ENCODE measurements at places on chromosomes 2 and 18.
A peak's percentile ranks its signal among the peaks of the same experiment; 100 is the strongest.

DNA sequence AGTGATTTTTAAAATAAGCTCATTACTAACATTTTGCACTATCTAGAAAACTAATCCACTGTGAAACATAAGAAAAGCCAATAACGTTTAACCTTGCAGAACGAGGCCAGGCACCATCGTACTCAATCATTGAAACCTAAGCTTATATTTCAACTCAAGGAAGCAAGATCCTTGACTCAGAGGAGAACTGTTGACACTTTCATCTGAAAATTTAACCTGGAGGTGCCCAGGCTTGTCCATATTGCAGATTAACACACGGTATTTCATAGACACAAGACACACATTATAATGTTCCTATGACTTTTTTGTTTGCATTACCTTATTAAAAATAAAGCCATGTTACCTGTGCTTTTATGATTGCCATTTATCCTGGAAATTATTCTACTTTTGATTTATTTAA, 89.6 kb downstream of the ZNF385B start:
- no peak for DNase-seq

GRCh38 chr2:236001166-236001828, 166.9 kb downstream of the GBX2 start:
- DNase-seq: no peak

DNA sequence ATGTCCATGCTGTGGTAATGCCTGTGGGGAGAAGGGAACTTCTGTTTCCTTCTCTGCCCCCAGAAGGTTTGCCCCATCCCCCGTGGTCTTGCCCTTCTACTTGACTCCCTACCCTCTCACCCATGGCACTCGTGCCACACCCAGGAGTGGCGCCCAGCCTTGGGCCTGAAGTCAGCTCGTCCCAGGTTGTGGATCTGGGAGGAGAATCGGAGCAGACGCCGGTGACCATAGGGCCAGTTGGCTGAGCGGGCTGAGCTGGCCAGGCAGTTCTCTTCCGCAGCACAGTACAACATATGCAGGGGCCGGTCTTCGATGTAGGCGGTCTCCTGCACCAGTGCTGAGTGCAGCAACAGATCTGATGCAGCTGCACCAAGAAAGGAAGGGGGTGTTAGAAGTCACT, 4.7 kb downstream of the HTRA2 start:
- no peak for DNase-seq

DNA sequence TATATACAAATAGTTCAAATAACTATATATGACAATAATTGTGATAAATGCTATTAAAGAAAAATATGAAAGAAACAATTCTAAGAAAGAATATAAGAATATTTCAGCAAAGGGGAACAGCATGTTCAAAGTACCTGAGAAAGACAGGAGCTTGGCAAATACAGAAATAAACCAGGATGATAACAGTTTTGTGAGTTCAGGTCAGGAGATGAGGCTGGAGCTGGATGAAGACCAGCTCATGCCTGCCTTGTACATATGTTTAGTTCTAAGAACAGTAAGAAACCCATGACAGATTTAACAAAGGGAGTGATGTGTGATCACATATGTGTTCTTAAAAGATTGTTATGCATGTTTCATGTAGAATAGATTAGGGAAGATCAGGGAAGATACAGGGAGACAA, 98.2 kb downstream of the R3HDM1 start:
- no peak for DNase-seq

DNA sequence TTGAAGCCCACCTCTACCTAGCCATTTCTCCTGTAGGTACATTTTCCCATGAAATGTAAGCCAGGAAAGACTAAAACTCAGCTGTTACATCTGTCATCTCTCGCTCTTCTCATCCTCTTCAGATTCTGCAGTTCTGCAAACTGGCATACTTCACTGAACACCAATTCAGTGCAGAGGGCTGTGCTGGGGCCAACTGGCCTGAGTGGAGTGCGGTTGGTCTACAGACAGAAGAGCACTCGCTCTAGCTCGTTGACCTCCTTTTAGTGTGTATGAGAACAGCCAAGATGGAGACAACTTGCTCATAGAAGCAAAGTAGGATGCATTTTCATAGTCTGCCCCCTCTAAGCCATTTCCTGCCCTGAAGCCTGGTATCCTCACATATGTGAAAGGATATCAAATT, 862.6 kb downstream of the BCL11A start:
- DNase-seq: no peak

GRCh38 chr18:9081940-9082339, 20.6 kb upstream of the NDUFV2 start:
- DNase-seq: no peak

GRCh38 chr2:10137053-10137843, 14.7 kb downstream of the RRM2 start:
- DNase-seq: peak; percentile 15

- DNase-seq: peak; percentile 55
These were observed 47.1 kb upstream of the REL start for GRCh38 chr2:60834270-60834717.

DNA sequence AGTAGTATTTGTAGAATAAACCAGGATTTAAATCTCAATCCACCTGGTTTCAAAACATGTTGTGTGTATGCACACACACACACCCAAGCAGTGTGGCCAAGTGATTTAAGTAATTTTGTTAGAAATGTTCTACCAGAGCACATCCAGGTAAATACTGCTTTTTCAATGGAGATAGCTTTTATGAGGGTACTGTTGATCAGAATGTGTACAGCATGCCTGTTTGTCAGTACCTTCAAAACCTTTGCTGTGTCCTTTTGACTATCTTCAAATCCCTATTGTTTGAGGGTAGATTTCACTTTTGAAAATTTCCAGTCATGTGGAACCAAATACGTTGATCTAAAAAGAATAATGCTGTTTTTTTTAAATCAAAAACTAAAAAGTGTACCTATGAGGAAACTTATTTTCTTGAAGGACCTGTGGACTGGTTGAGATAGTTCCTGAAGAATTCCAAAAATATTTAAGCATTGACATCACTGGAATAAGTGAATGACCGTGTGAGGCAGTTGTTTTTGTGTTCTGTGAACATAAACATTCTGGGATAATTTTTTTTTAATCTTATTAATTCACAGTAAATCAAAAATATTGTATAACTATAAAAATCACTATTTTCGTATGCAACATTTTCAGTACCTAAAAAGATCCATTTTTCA, 70.9 kb downstream of the PTRHD1 start:
- no peak for DNase-seq

DNA sequence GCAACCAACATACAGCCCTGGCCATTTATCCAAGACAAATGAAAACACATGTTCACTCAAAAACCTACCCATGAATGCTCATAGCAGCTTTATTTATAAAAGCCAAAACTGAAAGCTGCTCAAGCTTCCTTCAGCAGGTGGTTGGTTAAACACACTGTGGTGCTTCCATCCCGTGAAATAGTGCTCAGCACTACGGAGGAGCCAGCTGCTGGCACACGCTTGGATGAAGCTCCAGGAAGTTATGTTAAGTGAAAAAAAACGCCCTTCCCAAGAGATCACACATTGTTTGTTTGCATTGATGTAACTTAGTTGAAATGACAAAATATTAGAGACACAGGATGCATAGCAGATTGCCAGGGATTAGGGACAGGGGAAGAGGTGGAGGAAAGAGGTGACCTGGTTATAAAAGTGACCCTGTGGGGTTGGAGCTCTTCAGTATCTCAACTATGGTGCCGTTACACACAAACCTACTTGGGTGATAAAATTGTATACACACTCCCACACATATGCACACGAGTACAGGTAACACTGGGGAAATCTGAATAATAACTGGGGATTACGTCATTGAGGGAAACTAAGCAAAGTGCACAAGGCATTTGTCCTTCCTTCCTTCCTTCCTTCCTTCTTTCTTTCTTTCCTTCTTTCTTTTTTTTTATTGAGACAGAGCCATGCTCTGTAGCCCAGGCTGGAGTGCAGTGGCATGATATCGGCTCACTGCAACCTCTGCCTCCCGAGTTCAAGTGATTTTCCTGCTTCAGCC, 6.2 kb upstream of the ALPG start:
- DNase-seq: no peak

GRCh38 chr18:76484749-76485387, 10.2 kb downstream of the ZNF516 start:
- peak; percentile 47 for DNase-seq

GRCh38 chr2:129929321-129930290, 49.9 kb upstream of the RAB6C start:
- DNase-seq: no peak

DNA sequence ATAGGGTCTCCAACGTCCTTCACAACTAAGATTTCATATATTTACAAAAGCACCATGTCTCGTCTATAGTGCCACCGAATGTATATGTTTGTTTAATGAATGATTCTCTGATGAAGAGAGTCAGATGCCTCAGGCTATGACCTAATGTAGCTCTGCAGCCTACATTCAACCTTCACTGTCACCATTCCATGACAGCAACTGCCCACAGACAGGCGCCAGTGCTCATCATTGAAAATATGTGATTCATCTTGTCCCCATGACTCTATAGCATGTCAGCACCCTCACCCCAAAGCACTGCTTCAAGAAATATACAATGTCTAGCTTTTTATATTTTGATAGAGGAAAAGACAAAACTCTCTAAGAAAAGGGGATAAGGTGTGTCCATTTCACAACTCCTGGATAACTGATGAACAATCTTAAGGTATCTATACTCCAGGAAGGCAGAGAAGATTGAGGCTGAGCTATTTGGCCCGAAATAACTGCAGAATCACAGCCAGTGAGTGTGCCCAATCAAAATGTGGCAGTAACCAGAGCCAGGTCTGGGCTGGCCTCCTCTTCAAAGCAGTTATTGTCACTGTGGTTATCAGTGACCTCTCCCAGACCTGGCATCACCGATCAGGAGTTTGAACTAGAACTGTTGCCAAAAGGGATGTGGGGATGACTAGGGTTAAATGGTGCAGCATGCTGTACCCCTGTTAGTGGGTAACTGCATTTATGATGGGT, 246.6 kb downstream of the SETBP1 start:
- DNase-seq: no peak

- DNase-seq: no peak
These were observed 87.8 kb downstream of the KCTD18 start for GRCh38 chr2:200422071-200422470.

- no peak for DNase-seq
These were observed 85.1 kb upstream of the TTC39C start for GRCh38 chr18:23929362-23929930.

DNA sequence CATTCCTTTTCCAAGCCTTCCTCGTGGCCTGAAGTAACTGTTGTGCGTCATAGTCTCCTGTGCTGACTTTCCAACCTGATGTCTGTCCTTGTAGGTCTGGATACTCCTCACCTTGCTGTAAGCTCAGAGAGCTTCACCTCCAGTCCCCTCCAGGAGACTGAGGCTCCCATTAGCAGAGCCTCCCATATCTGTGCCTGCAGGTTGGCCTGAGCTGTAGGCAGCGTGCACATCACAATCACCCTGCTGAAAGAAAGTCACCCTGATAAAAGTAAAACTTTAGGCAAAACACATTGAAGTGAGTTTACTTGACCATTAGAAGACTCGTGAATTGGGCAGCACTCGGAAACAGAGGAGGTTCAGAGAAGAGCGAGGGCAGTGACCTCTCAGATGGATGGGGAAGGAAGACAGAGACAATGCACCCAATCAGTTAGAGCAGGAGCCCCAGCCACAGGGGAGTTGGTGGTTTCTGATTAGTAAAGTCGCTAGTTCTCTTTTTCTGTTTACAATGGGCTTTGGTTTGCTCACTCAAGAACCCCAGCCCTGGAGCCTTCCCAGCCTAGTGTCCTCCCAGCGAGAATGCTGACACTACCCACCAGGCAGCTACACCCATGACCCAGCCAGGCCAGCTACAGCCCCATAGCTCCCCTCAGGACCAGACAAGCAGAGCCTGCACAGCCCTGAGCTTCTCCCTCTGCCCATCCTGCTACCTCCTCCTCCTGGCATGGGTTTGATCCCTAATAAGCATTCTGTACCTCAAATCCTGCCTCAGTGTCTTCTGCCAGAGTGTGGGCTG, 12.1 kb upstream of the TPO start:
- DNase-seq: no peak

DNA sequence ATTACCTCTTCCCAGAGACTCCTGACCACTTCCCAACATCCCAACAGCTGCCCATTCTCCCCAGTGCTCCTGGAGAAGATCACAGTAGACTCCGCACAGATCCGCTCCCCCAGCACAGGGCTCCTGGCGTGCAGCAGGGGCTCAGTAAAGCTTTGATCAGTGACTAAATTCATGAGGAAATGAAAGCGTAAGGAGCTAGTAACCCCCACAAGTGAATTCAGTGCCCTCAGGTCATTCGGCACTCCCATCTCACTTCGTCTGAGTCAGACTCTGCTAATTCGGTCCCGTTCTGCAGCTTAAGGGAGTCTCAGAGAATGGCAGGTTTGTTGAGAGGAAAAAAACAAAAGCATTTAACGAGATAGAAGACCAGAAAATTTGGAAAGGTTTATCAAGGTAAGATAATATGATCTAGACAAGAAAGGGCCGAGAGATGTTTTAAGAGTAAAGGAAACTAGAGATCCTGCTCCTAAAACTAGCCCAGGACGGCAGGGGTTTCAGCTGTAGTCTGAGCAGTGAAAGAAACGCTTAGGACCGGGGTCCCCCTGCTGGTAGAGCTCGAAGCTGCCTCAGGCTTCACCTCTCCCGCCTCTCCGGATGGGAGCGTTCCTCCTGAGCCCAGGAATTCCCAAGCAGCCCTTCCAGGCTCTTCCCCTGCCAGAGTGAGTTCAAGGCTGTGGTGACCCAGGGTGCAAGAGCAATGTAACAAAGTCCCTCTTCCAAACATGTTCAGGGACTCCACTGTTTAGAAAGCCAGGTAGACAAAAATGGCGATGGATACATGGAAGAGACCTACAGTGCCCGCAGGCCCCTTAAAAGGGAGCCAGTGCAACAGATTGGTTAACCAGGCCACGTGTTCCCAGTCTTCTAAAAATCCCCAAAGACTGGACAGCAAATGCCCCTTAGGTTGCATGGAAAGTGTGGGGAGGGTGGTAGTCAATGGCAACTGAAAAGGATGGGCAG, 127.3 kb downstream of the DNER start:
- DNase-seq: peak; percentile 57

- no peak for DNase-seq
These were observed 100.1 kb downstream of the HRH4 start for GRCh38 chr18:24560511-24560981.

DNA sequence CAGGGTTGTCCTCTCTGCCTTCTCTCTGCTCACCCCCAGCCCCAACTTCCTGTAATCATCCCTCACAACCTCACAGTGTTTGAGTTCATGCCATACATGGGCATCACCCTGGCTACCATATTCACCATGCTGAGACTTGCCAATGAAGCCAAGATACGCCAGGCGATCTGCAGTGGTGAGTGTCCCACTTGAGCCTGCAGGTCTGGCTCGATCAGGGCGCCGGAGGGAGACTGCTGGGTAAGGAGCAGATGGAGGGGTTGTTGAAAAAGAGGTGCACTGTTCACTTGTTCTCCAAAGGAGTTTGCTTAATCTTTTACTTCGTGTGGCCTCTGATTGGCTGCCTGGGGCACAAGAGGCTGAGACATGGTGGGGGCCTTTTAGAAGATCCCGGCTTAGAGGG, 14.6 kb downstream of the MROH2A start:
- DNase-seq: no peak

GRCh38 chr2:47708801-47709499, 74.0 kb upstream of the MSH6 start:
- peak; percentile 25 for DNase-seq
